Spinal cord (tissue), 10 donors: ENCODE measurements at places on chromosomes 12 and 14. TPM values are rescaled to one million over a fixed set of nuclear protein-coding genes. Genes with fewer than 3 reads are reported as not detected.

SALL2 gene
- 36.9 TPM for total RNA-seq

KLHL33 gene
- 2.1 TPM for total RNA-seq

INSM2 gene
- total RNA-seq = 0.17 TPM

RBP5 gene
- 0.20 TPM for total RNA-seq

BICDL1 gene
- 22.3 TPM for total RNA-seq

KRT82 gene
- total RNA-seq = not detected

POLE2 gene
- 20.1 TPM for total RNA-seq

AHNAK2 gene
- 102 TPM for total RNA-seq

SOCS4 gene
- 44.8 TPM for total RNA-seq

TSPAN11 gene
- 12.7 TPM for total RNA-seq

RNASE7 gene
- not detected for total RNA-seq

NT5DC3 gene
- 13.9 TPM for total RNA-seq

LRRIQ1 gene
- 18.0 TPM for total RNA-seq

DAD1 gene
- total RNA-seq = 299 TPM

SSPN gene
- total RNA-seq = 27.2 TPM
